ENCODE measurements at places on chromosomes 7 and 10.

- peak; percentile 64 for DNase-seq
Measured at GRCh38 chr7:106865130-106866041, at the start of gene PIK3CG. Gene PIK3CG (plus strand): TSS chr7:106865282. CDS start chr7:106867562, 2,280 bp downstream.

GRCh38 chr10:44389556-44389955 is 4.7 kb upstream of the CXCL12 start:
- DNase-seq: peak; percentile 68

GRCh38 chr10:81008726-81009125 is 471.0 kb downstream of the SH2D4B start:
- DNase-seq: no peak

- no peak for DNase-seq
Measured at GRCh38 chr10:30997536-30998235, 34.0 kb downstream of the ZNF438 start.

GRCh38 chr10:120987359-120987758 is 136.2 kb downstream of the WDR11 start:
- no peak for DNase-seq

- peak; percentile 25 for DNase-seq
Measured at GRCh38 chr10:99233689-99234037, 2.0 kb downstream of the HPSE2 start.

GRCh38 chr10:78571891-78572290 is 496.9 kb upstream of the ZMIZ1 start:
- DNase-seq: no peak

GRCh38 chr10:48729941-48730457 is 45.3 kb downstream of the WDFY4 start:
- DNase-seq: no peak

DNA sequence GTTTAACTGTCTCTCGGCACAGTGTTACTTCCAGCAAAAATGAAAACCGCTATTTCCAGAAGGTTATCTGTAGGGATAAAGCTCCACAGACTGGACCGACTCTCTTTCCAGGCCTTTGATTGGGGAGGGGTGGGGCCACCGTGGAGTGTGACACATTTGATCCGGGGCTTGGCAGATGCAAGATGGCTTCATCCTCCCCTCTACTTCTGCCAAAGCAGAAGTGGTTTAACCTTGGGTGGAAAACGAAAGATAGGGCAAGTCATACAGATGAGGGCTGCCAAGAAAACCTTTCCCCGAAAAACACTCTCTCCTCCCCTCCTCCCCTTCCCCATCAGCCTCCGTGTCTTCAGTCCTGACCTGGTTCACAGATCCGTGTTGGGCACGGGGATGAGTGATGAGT is 139.7 kb upstream of the SH2B2 start:
- DNase-seq: no peak

GRCh38 chr7:100886142-100886935 is 3.2 kb downstream of the UFSP1 start:
- no peak for DNase-seq

GRCh38 chr10:117367718-117368117 is 7.5 kb downstream of the PDZD8 start:
- no peak for DNase-seq

- no peak for DNase-seq
Measured at GRCh38 chr7:141575654-141576448, 24.6 kb downstream of the AGK start.

GRCh38 chr10:81192221-81192788 is 654.6 kb downstream of the SH2D4B start:
- no peak for DNase-seq

- DNase-seq: peak; percentile 60
Measured at GRCh38 chr7:98836811-98837629, 32.8 kb downstream of the TMEM130 start.

DNA sequence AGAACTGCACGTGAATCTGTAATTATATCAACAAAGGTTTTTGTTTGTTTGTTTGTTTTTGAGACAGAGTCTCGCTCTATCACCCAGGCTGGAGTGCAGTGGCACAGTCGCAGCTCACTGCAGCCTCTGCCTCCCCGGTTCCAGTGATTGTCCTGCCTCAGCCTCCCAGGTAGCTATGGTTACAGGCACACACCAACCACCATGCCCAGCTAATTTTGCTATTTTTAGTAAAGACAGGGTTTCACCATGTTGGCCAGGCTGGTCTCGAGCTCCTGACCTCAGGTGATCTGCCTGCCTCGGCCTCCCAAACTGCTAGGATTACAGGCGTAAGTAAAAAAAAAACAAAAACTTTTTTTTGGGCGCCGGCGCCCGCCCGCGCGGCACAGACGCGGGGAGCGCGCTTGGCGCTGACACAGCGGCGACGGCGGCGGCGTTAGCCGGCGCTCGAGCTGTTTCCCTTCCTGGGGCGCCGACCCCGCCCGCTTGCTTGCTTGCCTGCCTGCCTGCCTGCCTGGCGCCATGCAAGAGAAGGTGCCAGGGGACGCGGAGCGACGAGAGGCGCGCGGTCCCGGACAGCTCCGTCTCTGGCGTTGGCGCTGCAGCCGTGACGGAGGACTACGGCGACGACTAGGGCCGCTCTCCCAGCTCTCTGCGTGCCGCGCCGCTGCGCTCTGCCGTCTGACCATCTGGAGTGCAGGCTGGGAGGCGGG is 171.4 kb upstream of the NUPR2 start:
- no peak for DNase-seq

GRCh38 chr10:112434988-112435619 is 11.6 kb downstream of the ZDHHC6 start:
- DNase-seq: no peak

GRCh38 chr7:24668927-24669635 is 88.2 kb downstream of the GSDME start:
- no peak for DNase-seq

DNA sequence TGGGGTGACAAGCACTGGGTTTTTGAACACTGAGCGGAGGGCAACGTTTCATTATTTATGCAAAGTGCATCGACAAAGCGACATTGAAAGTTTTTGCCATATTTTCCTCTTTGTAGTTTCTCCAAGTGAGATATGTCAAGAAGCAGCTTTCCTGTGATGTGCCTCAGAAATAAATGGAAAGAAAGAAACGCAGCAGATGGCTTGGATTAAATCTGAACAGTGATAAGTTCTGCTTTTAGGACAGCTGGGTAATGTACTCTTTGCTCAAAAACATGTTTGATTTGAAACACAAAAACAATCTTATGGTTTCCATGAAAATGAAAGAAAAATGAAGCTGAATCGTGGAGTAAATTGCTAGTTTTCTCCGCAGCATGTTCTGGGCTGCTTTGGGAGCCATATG is 166.3 kb downstream of the PTPRN2 start:
- no peak for DNase-seq

DNA sequence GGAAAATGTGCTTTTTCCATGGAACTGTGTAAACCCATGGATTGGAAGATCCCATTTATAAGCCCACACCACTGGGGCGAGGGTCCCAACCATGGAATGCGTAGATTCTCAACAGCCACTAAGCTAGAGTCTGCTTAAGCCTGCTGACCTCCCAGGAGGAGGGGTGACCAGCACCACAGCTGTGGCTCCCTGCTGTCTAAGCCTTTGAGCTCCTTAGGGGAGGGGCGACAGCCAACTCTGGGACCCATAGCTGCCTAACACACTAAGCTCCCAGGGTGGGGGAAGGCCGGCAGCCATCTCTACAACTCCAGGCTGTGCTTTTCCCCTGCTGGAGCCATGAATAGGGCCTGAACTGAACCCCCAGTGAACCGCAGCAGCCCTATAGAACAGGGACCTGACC is 249.8 kb upstream of the HPS1 start:
- DNase-seq: no peak

DNA sequence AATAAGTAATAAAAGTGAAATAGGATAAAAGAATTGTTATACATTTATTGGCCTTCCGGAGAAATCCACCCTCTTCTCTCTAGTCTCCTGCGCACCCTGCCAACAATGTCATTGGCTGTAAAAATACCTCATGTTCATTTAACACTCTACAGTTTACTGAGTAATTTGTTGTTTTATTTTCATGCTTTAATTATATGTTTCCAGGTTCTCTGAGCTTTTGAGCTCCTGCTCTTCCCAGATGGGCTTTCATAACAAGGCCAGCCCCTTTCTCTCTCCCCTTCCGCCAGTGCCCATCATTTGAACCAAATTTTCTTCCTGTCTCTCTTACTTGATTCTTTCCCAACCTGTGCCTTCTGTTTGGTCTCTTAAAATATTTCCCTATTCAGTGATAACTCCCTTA is 144.6 kb upstream of the PRSS1 start:
- DNase-seq: no peak

DNA sequence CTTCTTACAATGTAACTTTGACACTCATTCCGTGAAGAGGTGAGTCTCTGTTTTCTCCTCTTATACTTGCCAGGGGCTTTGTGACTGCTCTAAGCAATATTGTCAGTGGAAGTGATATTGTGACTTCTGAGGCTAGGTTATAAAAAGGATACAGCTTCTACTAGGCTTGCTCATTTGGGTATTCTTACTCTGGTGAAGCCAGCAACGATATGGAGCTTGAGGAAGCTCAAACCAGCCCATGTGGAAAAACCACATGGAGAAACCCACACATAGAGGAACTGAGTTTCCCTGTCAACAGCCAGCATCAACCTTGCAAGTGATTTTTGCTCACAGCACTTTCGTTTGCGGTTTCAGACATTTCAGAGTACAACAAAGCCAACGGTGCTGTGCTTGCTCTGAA is 149.6 kb upstream of the SEMA3E start:
- peak; percentile 11 for DNase-seq

DNA sequence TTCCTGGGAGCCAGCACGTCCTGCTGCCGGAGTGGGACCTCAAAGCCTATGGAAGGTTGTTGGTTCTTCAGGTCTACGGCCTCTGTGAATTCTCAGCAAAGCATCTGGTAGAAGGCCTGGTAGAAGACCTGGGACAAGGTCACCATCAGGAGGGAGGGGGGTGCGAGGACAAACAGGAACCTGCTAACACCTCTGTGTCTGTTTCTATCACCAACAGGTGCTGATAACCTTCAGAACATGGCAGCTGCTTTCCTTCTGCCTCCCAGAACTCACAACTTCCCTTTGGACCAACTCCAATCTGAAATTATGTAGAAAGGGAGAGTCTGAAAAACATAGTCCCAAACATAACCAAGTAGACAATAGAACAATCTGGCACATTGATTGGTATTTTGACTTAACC is 8.3 kb upstream of the MET start:
- DNase-seq: no peak

DNA sequence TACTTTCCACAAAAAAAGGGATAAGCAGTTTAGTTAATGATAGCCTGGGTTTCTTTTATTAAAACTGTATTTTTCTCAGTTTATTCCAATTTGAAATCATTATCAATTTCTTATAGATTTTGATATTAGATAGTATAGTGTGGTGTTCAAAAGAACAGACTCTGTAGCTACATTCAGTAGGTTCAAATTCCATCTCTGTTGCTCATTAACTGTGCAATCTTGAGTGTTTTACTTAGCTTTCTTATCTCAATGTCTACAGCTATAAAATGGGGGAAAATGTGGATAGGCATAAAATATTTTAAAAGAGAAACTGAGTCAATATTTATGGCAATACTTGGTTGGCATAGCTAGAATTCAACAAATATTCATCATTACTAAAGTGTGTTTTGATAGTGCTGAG is 86.9 kb upstream of the SEMA3A start:
- DNase-seq: no peak

GRCh38 chr7:33965183-33965744 is 59.9 kb downstream of the BMPER start:
- no peak for DNase-seq

- DNase-seq: no peak
Measured at GRCh38 chr10:42988517-42989395, 88.1 kb upstream of the RET start.

- DNase-seq: no peak
Measured at GRCh38 chr7:116592445-116592844, 67.6 kb downstream of the CAV1 start.

GRCh38 chr10:4850397-4850796 is 24.4 kb downstream of the AKR1E2 start:
- no peak for DNase-seq

DNA sequence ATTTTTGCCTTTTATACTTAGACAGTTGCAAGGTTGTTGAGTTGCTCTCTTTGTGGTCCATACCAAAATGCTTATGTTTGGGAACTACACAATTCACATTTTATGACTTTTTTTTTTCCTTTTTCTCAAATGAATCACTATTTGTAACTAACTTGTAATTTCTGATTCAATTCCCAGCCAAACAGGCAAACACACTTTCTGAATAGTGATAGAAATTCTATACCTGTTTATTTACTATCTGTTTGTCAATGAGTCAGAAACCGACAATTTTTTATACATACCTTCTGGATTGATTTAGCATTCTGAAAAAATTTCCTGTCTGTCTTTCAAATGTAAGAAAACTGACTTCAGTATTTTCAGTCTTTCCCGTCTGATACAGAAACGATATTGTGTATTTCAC is 69.1 kb downstream of the MBL2 start:
- DNase-seq: no peak

GRCh38 chr7:90412458-90413184 is 9.4 kb downstream of the CLDN12 start:
- no peak for DNase-seq

DNA sequence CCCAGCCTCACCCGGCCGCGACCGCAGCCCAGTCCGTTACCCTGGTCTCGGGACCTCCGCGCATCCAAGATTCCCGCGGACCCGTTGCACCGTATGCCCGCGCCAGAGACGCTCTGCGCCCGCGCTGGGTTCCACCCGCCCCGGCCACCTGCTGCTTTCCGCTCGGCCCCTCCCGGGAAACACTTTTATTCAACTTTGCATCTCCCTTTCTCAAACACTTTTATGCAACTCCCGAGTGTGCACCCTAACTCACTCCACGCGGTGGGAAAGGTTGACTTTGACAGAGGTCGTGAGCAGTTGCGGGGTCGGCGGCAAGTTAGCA is at the start of gene ODAD2:
TSS of gene ODAD2 (minus strand) at position 126 of the 322 bp plus-strand sequence. CDS start 3,937 bp downstream, outside the sequence.
- no peak for DNase-seq

DNA sequence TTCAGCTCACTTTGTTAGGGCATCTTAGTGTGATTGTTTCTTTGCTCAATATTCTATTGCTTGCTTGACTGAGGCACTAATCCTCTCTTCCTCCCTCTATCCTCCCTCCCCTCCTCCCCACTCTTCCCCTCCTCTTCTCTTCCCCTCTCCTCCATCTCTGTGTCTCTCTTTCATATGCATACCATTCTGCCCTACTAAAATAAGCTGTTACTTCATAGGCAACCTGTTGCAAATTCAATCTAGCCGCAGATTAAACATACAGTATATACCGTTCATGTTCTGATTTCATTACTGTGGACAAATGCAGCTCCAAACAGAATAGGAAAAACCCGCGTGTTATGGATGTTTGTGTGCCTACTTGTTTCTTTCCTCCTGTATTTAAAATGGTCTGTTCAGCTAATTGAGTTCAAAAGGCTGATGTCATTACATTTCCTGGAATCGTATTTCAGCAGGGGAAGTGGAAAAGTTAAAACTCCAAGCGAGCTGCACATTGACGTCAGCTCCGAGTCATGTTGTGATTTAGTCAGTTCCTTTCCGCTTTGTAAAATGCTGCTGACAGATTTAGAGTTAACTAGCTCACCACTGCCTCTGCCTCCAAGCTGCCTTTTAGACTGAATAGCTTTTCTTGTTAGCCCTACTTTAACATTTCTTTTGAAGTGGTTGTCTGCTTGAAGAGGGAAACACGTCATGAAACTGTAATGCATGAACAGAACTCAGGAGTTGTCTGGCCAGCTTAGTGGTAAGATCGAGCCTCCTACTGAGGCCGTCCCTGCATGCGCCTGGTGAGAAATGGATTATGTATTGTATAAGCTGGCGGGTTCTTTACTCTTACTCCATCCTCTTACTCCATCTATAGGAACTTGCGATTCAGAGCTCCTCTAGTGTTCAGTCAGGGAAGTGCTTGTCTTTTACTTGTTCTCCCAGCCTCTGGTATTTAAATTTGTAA is 69.0 kb downstream of the CREM start:
- peak; percentile 65 for DNase-seq

All from GM13977 (cell line).